Upper lobe of left lung (tissue), 6 donors: ENCODE measurements at places on chromosomes 6 and 20. TPM values are rescaled to one million over a fixed set of nuclear protein-coding genes. Genes with fewer than 3 reads are reported as not detected.

RAET1L gene
- total RNA-seq = not detected

GRCh38 chr6:99467509-99468106, 42.5 kb upstream of the PNISR start:
- H3K4me1 ChIP-seq = no peaks in the 10 kb centered on the region
- H3K27me3 ChIP-seq = no peaks in the 10 kb centered on the region
- H3K36me3 ChIP-seq = no peaks in the 10 kb centered on the region
- no peak overlapping the region for H3K27ac ChIP-seq

DNA sequence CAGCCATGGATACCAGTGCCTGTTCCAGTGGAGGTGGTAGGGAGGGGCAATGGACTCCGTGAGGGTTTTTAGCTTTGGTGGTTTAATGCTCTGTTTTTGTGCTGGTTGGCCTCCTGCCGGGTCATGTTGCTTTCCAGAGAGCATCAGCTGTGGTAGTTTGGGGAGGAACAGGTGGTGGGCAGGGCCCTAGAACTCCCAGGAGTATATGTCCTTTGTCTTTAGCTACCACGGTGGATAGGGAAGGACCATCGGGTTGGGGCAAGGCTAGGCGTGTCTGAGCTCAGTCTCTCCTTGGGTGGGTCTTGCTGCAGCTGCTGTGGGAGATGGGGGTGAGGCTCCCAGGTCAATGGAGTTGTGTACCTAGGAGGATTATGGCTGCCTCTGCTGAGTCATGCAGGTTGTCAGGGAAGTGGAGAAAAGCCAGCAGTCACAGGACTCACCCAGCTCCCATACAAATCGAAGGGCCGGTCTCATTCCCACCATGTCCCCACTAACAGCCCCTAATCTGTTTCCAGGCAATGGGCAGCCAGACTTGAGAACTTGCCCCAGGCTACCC, 38.9 kb downstream of the MRAP2 start:
- no peaks in the 10 kb centered on the region for H3K36me3 ChIP-seq
- H3K4me1 ChIP-seq = no peaks in the 10 kb centered on the region
- no peaks in the 10 kb centered on the region for H3K27me3 ChIP-seq
- H3K27ac ChIP-seq = no peak overlapping the region
- no peak for DNase-seq
- H3K4me3 ChIP-seq = no peak overlapping the region

DNA sequence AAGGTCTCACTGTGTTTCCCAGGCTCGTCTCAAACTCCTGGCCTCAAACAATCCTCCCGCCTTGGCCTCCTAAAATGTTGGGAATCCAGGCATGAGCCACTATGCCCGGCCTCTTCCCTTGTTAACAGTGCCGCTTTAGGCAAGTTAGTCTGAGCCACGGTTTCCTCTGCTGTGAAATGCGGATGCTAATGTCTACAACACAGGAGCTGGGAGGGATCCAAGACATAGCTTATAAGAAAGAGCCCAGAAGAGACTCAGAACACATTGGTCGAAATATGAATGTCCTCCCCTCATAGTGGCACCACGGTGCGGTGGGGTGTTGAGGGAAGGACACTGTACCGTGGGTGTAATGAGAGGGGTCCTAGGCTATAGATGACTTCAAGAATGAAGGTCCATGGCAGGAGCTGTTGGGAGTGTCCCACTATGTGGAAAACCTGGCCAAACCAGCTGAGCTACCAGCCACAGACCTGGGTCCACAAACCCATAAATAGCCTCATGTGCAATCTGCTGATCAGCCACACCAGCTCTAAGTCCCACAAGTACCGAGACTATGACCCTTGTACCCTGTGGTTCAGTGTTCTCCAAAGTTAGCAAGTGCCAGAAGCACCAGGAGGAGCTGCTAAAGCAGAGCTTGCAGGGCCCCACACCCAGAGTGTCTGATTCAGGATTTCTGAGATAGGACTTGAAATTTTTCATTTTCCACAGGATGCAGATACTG, 57.8 kb upstream of the ZFAND3 start:
- DNase-seq = peak; percentile 25
- H3K27me3 ChIP-seq = no peaks in the 10 kb centered on the region
- no peak overlapping the region for H3K27ac ChIP-seq
- H3K4me3 ChIP-seq = no peak overlapping the region
- H3K36me3 ChIP-seq = no peaks in the 10 kb centered on the region
- H3K4me1 ChIP-seq = no peaks in the 10 kb centered on the region

RIMS4 gene
- total RNA-seq = 2.2 TPM

DNA sequence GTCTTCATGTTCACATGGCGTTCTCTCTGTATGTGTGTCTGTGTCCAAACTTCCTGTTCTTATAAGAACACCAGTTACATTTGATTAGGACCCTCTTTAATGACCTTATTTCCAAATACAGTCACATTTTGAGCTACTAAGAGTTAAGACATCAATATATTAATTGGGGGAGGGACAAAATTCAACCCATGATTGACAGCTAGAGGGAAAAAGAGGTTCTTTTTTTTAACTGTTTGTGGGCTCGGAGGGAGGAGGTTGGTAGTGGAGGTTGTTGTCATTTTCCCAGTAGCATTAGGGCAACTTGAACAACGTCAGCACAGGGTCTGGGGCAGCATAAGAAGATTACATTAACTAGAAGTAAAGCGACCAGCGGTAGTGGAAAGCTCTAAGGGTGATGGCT, 2.3 kb upstream of the GMDS start:
- peaks cover 3% of the 10 kb centered on the region for H3K36me3 ChIP-seq
- no peak for DNase-seq
- H3K4me3 ChIP-seq = no peak overlapping the region
- no peak overlapping the region for H3K27ac ChIP-seq

- no peaks in the 10 kb centered on the region for H3K36me3 ChIP-seq
- no peak for DNase-seq
- H3K27me3 ChIP-seq = no peaks in the 10 kb centered on the region
- no peak overlapping the region for H3K4me3 ChIP-seq
- H3K4me1 ChIP-seq = no peaks in the 10 kb centered on the region
These were observed 47.5 kb upstream of the RIN2 start for GRCh38 chr20:19710336-19711120.

HMGCLL1 gene
- total RNA-seq = 4.3 TPM

TSPO2 gene
- total RNA-seq = not detected

- no peak overlapping the region for H3K27ac ChIP-seq
- DNase-seq = no peak
- no peaks in the 10 kb centered on the region for H3K36me3 ChIP-seq
- H3K27me3 ChIP-seq = no peaks in the 10 kb centered on the region
These were observed 12.0 kb upstream of the IRF4 start for GRCh38 chr6:379410-380181.

DNA sequence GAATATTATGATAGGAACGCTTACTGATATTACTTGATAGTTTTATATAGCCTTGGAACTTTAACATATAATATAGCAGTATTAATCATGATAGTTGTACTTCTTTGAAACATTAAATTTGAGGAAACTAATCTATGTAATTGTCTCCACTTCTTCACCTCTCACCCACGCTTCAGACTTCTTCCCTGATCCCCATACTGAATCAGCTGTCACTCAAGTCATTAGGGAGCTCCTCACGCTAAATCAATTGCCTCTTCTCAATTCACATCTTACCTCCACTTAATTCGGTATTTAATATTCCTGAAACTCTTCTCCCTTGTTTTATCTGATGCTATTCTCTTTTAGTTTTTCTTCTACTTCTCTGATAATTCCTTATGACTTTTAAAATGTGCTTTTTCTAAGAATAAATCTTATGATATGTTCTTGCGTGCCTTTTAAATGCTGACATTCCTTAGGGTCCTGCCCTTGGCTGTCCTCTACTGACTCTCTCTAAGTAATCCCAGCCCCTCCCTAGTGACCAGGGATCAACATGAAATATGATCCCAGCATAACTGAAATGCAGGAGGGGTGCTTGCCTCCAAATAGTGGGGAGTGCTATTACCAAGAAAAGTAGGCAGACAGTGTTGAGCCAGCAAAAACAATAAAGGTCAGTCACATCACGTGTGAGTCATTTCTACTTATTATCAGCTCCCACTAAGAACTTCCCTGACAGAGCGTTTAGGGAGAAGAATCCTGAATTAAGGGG, 9.9 kb downstream of the ANKRD66 start:
- H3K36me3 ChIP-seq = no peaks in the 10 kb centered on the region
- no peak overlapping the region for H3K4me3 ChIP-seq
- no peak overlapping the region for H3K27ac ChIP-seq
- no peaks in the 10 kb centered on the region for H3K4me1 ChIP-seq
- no peak for DNase-seq
- H3K27me3 ChIP-seq = no peaks in the 10 kb centered on the region

GRCh38 chr6:33632558-33633039, 11.5 kb downstream of the ITPR3 start:
- H3K36me3 ChIP-seq = no peaks in the 10 kb centered on the region
- no peak for DNase-seq
- H3K4me3 ChIP-seq = peak overlapping the region; percentile 49
- peaks cover 52% of the 10 kb centered on the region for H3K4me1 ChIP-seq
- peak overlapping the region; percentile 72 for H3K27ac ChIP-seq

GRCh38 chr20:24836041-24836533, 113.0 kb upstream of the CST7 start:
- no peaks in the 10 kb centered on the region for H3K27me3 ChIP-seq
- no peaks in the 10 kb centered on the region for H3K36me3 ChIP-seq
- no peak overlapping the region for H3K27ac ChIP-seq
- DNase-seq = no peak

GJA10 gene
- not detected for total RNA-seq

GRCh38 chr20:689947-690346, 14.3 kb upstream of the SCRT2 start:
- H3K4me3 ChIP-seq = no peak overlapping the region
- no peak overlapping the region for H3K27ac ChIP-seq
- no peaks in the 10 kb centered on the region for H3K4me1 ChIP-seq
- H3K36me3 ChIP-seq = no peaks in the 10 kb centered on the region

BMP7 gene
- 3.3 TPM for total RNA-seq

DNA sequence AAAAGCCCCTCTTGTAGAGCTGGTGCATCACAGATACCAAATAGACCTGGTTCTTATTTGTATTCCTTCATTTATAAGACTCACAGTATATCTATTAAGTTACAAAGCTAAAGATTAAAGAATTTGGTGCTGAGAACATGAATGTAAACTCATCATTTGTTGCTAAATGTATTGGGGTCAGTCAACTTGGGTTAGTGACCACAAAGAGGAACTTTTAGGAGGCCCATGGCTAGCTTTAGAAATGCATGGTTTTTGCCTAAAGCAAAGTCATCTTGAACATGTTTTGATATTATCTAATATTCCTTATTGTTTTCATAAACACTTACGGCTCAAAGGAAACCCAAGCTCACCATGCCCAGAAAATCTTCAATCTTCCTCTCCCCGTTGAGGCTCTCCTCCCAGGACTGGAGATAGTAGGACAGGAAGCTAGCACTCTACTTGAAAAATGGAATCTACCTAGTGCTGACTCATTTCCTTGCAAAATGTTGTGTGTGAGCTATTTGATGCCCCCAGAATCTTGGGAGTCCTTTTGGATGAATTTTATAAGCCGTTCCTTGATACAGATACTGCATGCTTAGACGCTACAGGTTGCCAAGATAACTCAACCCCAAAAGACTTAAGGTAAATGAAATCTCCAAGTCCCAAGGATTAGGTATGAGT, 121.4 kb downstream of the BMP2 start:
- DNase-seq = no peak
- H3K4me3 ChIP-seq = no peak overlapping the region
- H3K27ac ChIP-seq = no peak overlapping the region
- H3K4me1 ChIP-seq = no peaks in the 10 kb centered on the region
- H3K36me3 ChIP-seq = no peaks in the 10 kb centered on the region
- no peaks in the 10 kb centered on the region for H3K27me3 ChIP-seq

- no peaks in the 10 kb centered on the region for H3K27me3 ChIP-seq
- H3K36me3 ChIP-seq = no peaks in the 10 kb centered on the region
- peak overlapping the region; percentile 82 for H3K27ac ChIP-seq
- H3K4me3 ChIP-seq = peak overlapping the region; percentile 4
These were observed 1.3 kb upstream of the DDR1 start for GRCh38 chr6:30882759-30883684.

DNA sequence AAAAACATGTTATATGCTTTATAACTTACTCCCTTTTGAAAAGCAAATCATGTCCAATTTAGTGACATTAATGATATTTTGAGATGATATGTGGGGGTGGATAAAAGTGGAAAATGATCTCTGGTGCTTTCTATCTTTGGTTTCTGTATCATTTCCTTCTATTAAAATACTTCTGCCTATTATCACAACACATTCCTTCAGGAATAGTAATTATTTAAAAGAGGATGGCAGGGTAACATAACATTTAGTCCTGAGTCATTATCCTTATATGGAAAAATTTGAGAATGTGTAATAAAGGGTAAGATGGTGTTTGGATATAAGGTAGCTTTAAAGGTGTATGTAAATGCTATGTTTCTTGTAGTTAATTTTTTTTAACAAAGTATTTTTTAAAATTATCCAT, 657.7 kb downstream of the PHF3 start:
- H3K36me3 ChIP-seq = no peaks in the 10 kb centered on the region
- no peak for DNase-seq
- H3K27ac ChIP-seq = no peak overlapping the region
- no peak overlapping the region for H3K4me3 ChIP-seq
- no peaks in the 10 kb centered on the region for H3K4me1 ChIP-seq
- H3K27me3 ChIP-seq = no peaks in the 10 kb centered on the region

DNA sequence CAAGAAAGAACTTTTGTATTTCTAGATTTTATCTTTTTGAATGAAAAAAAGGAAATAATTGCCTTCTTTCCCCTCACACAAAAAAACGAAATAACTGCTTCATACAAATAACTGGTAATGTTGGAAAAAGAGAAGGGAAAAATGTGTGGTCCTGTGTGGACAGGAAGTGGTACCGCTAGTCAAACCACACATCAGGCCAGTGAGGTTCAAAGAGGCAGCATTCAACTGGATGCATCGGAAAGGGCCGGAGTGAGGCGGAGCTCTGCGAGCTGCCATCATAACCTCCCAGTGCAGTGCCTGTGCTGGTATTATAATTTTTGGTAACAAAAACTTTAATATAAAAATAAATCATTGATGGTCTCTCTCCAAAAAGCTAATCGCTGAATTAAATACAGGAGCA, 111.2 kb downstream of the IRF4 start:
- H3K27me3 ChIP-seq = no peaks in the 10 kb centered on the region
- no peak for DNase-seq
- H3K4me3 ChIP-seq = no peak overlapping the region
- H3K27ac ChIP-seq = no peak overlapping the region

DNA sequence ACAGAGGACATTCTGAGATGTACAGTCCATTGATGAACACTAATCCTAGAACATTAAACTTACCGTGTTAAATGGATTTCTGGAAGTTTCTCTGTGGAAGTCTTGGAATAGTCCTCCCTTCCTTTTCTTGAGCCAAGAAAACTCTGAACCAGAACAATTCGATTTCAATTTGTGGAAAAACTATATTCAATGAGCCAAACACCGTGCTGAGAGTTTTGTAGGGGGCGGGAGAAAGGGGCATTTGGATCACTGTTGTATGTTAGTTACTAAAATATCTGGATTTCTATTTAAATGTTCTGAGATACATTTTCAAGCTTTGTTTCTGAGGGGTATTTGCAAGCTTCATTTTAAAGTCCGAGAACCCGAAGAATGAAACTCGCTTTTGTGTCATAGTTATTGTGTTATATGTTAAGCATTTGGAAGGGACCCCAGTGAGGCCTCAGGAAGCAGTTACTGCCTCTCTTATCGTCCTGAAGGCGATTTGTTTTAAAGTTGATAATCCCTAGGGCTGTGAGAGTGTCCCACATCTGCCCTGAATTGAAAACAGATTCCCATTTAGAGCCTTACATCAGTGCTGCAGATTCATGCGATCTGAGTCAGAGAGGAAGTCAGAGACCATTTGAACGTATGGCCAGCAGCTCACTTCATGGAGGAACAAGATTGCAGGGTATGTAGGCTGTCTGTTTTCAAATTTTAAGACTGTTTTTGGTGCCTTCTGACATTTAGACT, 70.8 kb upstream of the SASH1 start:
- H3K36me3 ChIP-seq = no peaks in the 10 kb centered on the region
- no peak overlapping the region for H3K4me3 ChIP-seq
- no peak for DNase-seq
- no peaks in the 10 kb centered on the region for H3K27me3 ChIP-seq
- H3K4me1 ChIP-seq = no peaks in the 10 kb centered on the region

DPPA5 gene
- total RNA-seq = not detected
